H4 (cell line): ENCODE measurements at places on chromosomes 3 and 15. TPM values are rescaled to one million over a fixed set of nuclear protein-coding genes. Genes with fewer than 3 reads are reported as not detected.

Gene ZPLD1
- total RNA-seq = 0.06 TPM in 1 of 2 replicates, not detected in the other

Gene TTC14
- 11.2 and 25.0 TPM in 2 replicates for total RNA-seq

Gene CLDND1
- total RNA-seq = 86.1 and 200 TPM in 2 replicates

Gene RPN1
- 525 and 532 TPM in 2 replicates for total RNA-seq

Gene C3orf38
- total RNA-seq = 14.3 and 17.5 TPM in 2 replicates

Gene SERINC4
- total RNA-seq = not detected in 2 replicates

Gene KY
- total RNA-seq = 0.04 TPM in 1 of 2 replicates, not detected in the other

Gene MLF1
- 32.8 and 43.8 TPM in 2 replicates for total RNA-seq

Gene STRC
- total RNA-seq = 0.08 TPM in 1 of 2 replicates, not detected in the other

Gene PSTPIP1
- total RNA-seq = 0.19 TPM in 1 of 2 replicates, not detected in the other

Gene TERC
- 20.2 and 68.1 TPM in 2 replicates for total RNA-seq

Gene ADGRG7
- not detected in 2 replicates for total RNA-seq

Gene SOX14
- not detected in 2 replicates for total RNA-seq

Gene OXTR
- total RNA-seq = 0.12 and 0.27 TPM in 2 replicates

Gene COX5A
- total RNA-seq = 160 and 163 TPM in 2 replicates

Gene WNT5A
- 40.8 and 63.3 TPM in 2 replicates for total RNA-seq

Gene GOLGA6A
- total RNA-seq = not detected in 2 replicates

Gene HESX1
- total RNA-seq = 0.37 TPM in 1 of 2 replicates, not detected in the other

Gene XCR1
- not detected in 2 replicates for total RNA-seq

Gene MED12L
- 1.1 and 1.4 TPM in 2 replicates for total RNA-seq

Gene KCNMB3
- total RNA-seq = 0.02 and 0.62 TPM in 2 replicates

Gene LRRC31
- total RNA-seq = not detected in 2 replicates
